ENCODE measurements at places on chromosomes 3 and 15. TPM values are rescaled to one million over a fixed set of nuclear protein-coding genes. Genes with fewer than 3 reads are reported as not detected.

Gene ZMYND10
- 1.1 TPM for total RNA-seq

Gene HIGD2B
- not detected for total RNA-seq

Gene ALDH1L1
- total RNA-seq, result 0.51 TPM

Gene CRABP1
- total RNA-seq, result not detected

Gene TLE3
- 36.9 TPM for total RNA-seq

DNA sequence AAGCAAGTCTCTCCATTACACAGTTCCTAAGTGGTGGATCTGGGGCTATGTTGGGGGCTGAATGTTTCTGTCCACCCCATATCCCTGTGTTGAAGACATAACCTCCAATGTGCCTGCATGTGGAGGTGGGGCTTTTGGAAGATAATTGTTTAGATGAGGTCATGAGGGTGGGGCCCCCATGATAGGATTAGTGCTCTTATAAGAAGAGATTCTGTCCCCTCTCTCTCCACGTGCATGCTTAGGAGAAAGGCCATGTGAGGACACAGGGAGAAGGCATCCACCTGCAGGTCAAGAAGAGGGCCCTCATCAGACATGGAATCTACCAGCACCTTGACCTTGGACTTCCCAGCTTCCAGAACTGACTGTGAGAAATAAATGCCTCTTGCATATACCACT lies 231.0 kb upstream of the CHRNA7 start:
- H3K27me3 ChIP-seq, result no peaks in the 10 kb centered on the region
- no peaks in the 10 kb centered on the region for H3K36me3 ChIP-seq
- no peak for DNase-seq
- no peaks in the 10 kb centered on the region for H3K4me1 ChIP-seq

- peaks cover 4% of the 10 kb centered on the region for H3K4me1 ChIP-seq
- DNase-seq, result no peak
- H3K36me3 ChIP-seq, result peaks cover 3% of the 10 kb centered on the region
- no peak overlapping the region for H3K4me3 ChIP-seq
- no peak overlapping the region for H3K27ac ChIP-seq
Measured at GRCh38 chr15:28909958-28910500, 24.3 kb downstream of the APBA2 start.

GRCh38 chr3:189860296-189860695 lies 229.1 kb downstream of the TP63 start:
- no peaks in the 10 kb centered on the region for H3K4me1 ChIP-seq
- H3K36me3 ChIP-seq, result no peaks in the 10 kb centered on the region
- no peak for DNase-seq

DNA sequence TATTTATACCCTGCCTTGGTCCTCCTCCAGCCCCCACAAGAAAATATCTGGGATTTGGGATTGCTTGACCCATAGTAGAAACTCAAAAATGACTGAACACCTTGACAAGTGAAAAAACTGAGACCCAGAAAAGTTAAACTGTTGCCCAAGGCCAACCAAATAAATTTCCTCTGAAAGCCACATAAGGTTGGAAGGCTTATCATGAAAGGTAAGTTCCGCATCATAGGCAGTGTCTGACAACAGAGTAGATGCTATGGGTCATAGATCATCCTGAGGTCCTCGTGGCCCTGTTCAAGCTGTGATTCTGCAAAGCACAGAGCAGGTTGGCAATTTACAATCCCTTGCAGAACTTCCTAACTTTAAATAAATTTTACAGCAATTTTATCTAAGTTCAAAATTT lies 140.8 kb upstream of the TSC22D2 start:
- no peaks in the 10 kb centered on the region for H3K36me3 ChIP-seq
- no peaks in the 10 kb centered on the region for H3K27me3 ChIP-seq
- no peak overlapping the region for H3K27ac ChIP-seq
- DNase-seq, result no peak
- no peak overlapping the region for H3K4me3 ChIP-seq

- no peaks in the 10 kb centered on the region for H3K36me3 ChIP-seq
- peaks cover 2% of the 10 kb centered on the region for H3K4me1 ChIP-seq
- no peak for DNase-seq
- H3K27ac ChIP-seq, result no peak overlapping the region
- no peaks in the 10 kb centered on the region for H3K27me3 ChIP-seq
Measured at GRCh38 chr3:168455814-168456213, 360.1 kb upstream of the GOLIM4 start.

- no peaks in the 10 kb centered on the region for H3K36me3 ChIP-seq
- H3K4me1 ChIP-seq, result peaks cover 7% of the 10 kb centered on the region
- no peak overlapping the region for H3K4me3 ChIP-seq
- peaks cover 8% of the 10 kb centered on the region for H3K27me3 ChIP-seq
Measured at GRCh38 chr15:47620960-47621681, 96.2 kb upstream of the SEMA6D start.

GRCh38 chr15:78841376-78841706 lies 30.1 kb upstream of the ADAMTS7 start:
- peaks cover 2% of the 10 kb centered on the region for H3K27me3 ChIP-seq
- no peak for DNase-seq
- H3K4me1 ChIP-seq, result peaks cover 25% of the 10 kb centered on the region
- H3K27ac ChIP-seq, result no peak overlapping the region
- no peak overlapping the region for H3K4me3 ChIP-seq

- no peak for DNase-seq
- H3K27ac ChIP-seq, result no peak overlapping the region
- H3K4me3 ChIP-seq, result no peak overlapping the region
- H3K27me3 ChIP-seq, result no peaks in the 10 kb centered on the region
- peaks cover 10% of the 10 kb centered on the region for H3K4me1 ChIP-seq
Measured at GRCh38 chr3:89227634-89228033, 120.2 kb downstream of the EPHA3 start.

DNA sequence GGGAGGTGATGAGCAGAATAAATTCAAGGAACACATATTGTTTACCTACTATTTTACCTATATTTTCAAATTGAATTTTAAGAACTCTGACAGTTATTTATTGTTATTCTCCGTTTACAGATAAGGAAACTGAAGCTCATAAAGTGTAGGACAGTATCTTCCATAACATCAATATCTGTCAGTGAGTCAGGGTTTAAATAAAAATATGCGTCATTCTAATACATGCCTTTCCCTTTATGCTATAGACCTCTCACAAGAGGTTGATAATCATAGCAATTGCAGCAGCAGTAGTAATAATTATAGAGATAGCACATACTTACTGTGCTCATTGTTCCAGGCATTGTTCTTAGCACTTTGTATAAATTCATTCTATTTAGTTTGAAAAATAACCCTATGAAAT lies 101.1 kb downstream of the EPHA6 start:
- peaks cover 7% of the 10 kb centered on the region for H3K27me3 ChIP-seq
- H3K4me1 ChIP-seq, result no peaks in the 10 kb centered on the region
- no peak overlapping the region for H3K27ac ChIP-seq

DNA sequence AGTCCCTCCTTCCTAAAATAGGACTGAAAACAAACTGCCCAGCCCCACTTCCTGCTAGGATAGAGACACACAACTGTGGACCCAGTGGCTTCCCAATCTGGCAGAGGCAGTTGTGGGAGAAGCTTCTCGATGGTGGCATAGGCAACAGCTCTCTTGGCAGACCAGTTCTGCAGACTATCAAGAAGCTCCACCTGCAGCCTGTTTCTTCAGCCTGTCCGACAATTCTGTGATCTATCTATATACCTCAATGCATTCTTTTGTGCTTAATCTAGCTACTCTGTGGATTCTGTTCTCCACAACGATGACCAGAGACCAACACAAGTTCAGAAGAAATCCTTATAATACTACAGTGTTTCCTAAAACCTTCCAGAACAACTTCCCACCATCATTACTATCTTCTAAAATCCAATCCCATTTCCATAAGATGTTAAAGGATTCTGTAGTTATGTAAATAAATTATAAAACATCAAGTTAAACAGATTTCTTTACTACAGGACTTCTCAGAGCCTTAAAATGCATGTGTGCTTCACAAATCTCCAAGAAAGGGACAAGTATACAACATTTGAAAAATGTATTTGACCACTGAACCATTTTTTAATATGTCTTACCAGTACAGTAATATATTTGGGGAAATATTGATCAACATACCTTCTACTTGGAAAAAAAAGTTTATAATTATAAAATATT lies 57.7 kb downstream of the IGF2BP2 start:
- no peaks in the 10 kb centered on the region for H3K36me3 ChIP-seq
- no peak for DNase-seq
- H3K4me1 ChIP-seq, result peaks cover 55% of the 10 kb centered on the region
- H3K27ac ChIP-seq, result no peak overlapping the region
- H3K4me3 ChIP-seq, result no peak overlapping the region

DNA sequence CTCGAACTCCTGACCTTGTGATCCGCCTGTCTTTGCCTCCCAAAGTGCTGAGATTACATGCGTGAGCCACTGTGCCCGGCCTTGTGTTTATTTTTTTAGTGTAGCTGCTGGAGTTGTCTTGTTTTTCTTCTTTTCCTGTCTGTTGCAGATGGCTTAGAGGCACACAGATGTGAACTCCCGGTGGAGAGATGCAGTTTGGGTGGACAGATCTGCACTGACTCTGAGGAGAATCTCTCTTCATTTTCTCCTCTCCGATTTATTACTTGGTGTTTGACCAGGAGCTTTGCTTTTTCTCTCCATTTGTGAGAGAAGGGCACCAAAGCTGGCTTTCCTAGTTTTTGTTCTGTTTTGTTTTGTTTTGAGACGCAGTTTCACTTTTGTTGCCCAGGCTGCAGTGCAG lies 62.7 kb downstream of the USP13 start:
- H3K4me1 ChIP-seq, result peaks cover 72% of the 10 kb centered on the region
- no peaks in the 10 kb centered on the region for H3K36me3 ChIP-seq
- H3K27ac ChIP-seq, result peak overlapping the region; percentile 97
- no peak overlapping the region for H3K4me3 ChIP-seq

DNA sequence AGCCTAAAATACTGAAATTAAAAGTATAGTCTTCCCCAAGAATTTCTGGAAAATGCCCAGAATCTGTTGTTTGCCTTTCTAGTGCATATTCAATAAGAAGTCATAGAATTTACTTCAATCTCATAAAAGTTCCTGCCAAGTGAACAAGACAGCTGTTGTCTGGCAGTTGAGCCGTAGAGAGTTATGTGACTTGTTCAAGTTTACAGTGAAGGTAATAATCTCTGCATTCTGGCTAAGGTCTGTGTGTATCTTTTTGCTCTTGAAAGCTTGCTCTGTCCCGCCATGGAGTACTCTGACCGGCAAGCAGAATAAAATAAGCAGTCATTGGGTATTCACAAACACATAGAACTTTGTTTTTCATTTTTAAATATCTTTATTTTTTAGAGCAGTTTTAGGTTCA lies 77.8 kb downstream of the GHSR start:
- H3K27me3 ChIP-seq, result no peaks in the 10 kb centered on the region
- no peak for DNase-seq
- H3K36me3 ChIP-seq, result peaks cover 30% of the 10 kb centered on the region

- no peak overlapping the region for H3K4me3 ChIP-seq
- H3K4me1 ChIP-seq, result no peaks in the 10 kb centered on the region
- H3K36me3 ChIP-seq, result no peaks in the 10 kb centered on the region
- peaks cover 9% of the 10 kb centered on the region for H3K27me3 ChIP-seq
Measured at GRCh38 chr15:91329914-91330313, 229.9 kb downstream of the SV2B start.

GRCh38 chr3:65439641-65440284 lies 599.0 kb downstream of the MAGI1 start:
- peaks cover 6% of the 10 kb centered on the region for H3K36me3 ChIP-seq
- no peaks in the 10 kb centered on the region for H3K27me3 ChIP-seq
- no peak overlapping the region for H3K27ac ChIP-seq
- peaks cover 2% of the 10 kb centered on the region for H3K4me1 ChIP-seq
- DNase-seq, result no peak
- no peak overlapping the region for H3K4me3 ChIP-seq

DNA sequence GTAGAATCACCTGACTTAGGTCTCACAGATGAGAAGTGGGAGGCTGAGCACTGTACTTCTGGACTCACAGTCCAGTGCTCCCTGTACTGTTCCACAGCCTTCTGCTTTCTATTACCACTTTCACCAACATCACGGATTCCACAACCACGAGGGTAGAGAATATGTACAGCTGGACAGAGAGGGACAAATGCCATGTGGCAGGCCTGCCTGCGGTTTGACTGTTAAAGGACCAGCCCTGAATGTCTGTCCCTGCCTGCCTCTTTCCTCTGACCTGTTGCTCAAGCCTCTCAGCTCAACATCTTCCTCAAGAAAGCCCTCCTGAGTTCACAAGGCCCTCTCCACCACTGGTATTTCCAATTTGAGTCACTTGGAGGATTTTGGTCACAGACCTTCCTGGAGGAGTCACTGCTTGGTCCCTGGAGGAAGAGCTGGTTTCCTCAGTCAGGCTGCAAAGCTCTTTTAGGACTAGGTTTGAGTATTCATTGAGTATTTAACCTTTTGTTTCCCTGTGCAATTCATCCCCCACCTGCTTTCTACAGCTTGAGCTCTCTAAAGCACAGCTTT lies 49.1 kb downstream of the RAB11A start:
- no peak for DNase-seq
- no peaks in the 10 kb centered on the region for H3K27me3 ChIP-seq
- peaks cover 2% of the 10 kb centered on the region for H3K36me3 ChIP-seq
- peaks cover 20% of the 10 kb centered on the region for H3K4me1 ChIP-seq

DNA sequence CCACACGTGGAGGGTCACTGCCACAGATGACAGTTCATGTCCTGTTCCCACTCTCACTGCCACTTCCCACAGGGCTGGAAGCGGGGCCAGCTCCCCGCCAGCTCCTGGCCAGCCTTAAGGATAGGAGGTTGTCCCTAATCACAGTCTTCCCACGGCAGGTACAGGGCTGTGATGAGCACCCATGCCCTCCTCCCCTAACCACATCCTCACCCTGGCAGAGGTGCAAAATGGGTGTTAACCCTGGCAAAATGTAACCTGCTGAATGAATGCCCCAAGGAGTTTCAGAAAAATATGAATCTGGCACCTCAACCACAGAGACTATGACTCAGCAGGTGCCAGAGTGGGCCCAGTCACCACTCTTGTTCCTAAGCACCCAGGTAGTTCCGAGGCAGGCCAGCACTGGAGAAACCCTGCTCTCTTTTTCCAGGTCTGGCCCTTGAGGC lies 185.1 kb upstream of the TPM1 start:
- DNase-seq, result no peak
- H3K27ac ChIP-seq, result no peak overlapping the region
- peaks cover 23% of the 10 kb centered on the region for H3K4me1 ChIP-seq
- no peaks in the 10 kb centered on the region for H3K27me3 ChIP-seq
- no peaks in the 10 kb centered on the region for H3K36me3 ChIP-seq
